ENCODE measurements at places on chromosomes 1 and 21.

GRCh38 chr1:163372576-163372975 is 50.8 kb downstream of the NUF2 start:
- DNase-seq, result no peak

- DNase-seq, result no peak
These were observed 44.3 kb downstream of the C8A start for GRCh38 chr1:56898879-56899278.

DNA sequence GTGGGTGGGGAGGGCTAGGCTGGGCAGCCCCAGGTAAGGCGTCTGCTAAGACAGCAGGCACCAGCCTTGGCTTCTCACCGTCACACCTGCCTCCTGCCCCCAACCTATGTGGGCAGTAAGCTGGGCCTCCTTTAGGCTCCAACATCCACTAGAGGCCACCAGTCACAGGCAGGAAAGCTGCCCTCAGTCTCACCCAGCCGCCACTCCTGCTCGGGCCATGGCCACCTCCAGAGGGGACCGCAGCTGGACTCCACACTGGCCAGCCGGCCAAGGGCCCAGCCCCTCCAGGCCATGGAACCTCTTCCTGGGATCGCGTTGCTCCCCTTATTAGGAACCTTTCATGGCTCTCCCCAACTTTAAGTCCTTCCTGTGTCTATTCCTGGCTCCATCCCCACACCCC is 74.5 kb downstream of the MRPL37 start:
- no peak for DNase-seq

DNA sequence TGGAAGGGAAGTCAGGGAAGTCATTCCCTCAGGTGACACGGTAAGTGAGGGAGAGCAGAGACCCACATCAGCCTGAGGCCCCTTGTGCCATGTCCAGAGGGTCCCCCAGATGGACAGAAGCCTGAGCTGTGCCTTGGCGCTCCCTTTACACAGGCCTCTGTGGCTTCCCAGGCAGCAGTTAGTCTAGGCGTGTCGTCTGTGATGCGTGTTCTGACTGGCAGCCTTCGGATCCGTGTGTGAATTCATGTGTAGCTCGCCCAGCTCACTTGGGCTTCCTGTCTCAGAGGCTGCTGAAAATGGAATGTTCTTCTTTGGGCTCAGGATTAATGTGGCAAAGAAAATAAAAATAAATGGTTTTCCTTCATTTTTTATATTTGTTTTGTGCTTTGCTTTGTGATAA is 28.3 kb downstream of the PRMT2 start:
- DNase-seq, result no peak

DNA sequence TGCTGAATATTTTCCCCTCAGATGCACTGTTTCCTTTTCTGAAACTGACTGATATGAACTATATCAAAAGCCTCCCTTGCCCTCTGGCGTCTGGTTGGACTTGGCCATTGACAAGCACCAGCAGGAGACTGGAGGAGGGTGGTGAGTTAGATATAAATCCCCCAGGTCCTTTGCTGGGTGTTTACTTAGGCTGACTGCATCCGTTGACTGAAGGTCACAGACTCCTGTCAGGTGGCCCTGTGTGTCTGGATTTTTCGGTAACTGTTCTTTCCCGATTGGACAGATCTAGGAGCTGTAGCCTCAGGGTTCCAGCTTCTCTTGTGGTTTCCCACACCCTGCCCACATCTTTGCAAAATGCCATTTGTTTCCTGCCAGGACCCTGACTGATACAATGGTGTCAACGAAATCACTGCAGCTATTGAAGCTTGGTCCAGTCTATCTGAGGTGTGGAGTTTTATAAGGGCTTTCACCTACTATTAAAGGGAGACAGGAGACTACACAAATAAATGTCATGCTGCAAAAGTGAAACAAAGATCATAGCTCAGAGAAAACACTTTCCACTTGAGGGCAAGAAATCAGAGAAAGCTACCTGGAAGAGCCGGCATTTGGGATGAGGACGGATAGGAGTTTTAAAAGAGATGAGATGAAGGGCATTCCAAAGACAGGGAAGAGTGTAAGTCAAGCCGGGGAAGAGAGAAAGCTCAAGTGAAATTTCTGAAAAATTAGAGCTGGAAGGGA is 1.5 kb upstream of the MAGI3 start:
- no peak for DNase-seq

GRCh38 chr1:222522105-222522915 is 25.6 kb downstream of the HHIPL2 start:
- no peak for DNase-seq

- DNase-seq, result no peak
These were observed 184.7 kb downstream of the TOMM20 start for GRCh38 chr1:234943836-234944402.

- no peak for DNase-seq
These were observed 7.0 kb upstream of the TAL1 start for GRCh38 chr1:47238935-47239592.

DNA sequence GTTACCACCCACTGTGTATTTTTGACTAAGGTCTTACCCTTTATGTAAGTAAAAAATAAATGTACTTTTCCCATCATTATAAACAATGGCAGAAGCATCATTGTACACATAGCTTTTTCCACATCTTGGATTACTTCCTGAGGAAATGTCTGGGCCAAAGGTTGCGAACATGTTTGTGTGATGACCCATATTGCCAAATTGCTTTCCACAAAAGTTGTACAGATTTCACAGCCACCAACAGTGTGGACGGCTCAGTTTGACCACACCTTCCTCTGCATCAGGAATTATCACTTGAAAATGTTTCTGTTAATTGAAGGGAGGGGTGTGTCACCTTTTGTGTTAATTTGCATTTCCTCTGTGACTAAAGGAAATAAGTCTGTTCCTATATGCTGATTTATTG is 25.7 kb downstream of the AKNAD1 start:
- DNase-seq, result no peak

DNA sequence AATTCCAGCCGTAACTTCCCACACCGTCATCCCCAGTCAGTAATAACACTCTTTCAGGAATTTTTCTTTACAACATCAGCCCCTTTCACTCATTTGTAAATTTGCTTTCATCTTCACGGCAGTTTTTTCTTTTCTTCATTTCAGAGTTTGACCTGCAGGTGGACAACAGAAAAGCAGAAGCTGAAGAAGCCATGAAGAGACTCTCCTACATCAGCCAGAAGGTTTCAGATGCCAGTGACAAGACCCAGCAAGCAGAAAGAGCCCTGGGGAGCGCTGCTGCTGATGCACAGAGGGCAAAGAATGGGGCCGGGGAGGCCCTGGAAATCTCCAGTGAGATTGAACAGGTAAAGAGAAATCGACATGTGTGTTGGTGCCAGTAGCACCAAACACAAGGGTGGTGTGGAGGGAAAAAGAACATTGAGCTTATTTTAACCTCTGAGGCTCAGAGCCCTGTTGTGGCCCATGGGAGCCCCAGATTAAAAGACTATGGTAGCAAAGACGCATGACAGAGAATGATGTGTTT is 53.2 kb downstream of the LAMC2 start:
- no peak for DNase-seq

- DNase-seq, result no peak
These were observed 764.3 kb upstream of the PRMT6 start for GRCh38 chr1:106292130-106292529.

- no peak for DNase-seq
These were observed 4.2 kb upstream of the CCT8 start for GRCh38 chr21:29077651-29078090.

GRCh38 chr21:39885119-39885848 is 18.0 kb downstream of the PCP4 start:
- no peak for DNase-seq

GRCh38 chr1:39842836-39843235 is 40.5 kb downstream of the TRIT1 start:
- DNase-seq, result no peak

DNA sequence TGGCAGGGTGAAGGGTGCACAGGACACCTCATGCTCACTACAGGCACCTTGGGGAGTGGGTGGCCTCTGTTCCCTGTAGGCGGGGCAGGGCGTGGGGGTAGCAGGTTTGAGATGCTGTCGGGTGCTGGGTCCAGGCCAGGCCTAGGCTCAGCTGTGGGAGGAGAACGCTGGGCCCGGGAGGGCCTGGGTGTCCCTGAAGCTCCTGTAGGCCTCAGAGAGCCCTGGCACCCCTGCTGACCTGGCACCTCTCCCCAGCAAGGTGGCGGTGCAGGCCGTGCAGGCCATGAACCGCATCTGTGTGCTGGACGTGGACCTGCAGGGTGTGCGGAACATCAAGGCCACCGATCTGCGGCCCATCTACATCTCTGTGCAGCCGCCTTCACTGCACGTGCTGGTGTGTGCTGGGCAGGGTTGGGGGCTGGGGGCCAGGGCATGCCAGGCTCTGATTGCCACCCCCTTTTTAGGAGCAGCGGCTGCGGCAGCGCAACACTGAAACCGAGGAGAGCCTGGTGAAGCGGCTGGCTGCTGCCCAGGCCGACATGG is 2.5 kb upstream of the GJC2 start:
- no peak for DNase-seq

GRCh38 chr1:206898089-206898914 is 1.1 kb downstream of the IL24 start:
- DNase-seq, result no peak

DNA sequence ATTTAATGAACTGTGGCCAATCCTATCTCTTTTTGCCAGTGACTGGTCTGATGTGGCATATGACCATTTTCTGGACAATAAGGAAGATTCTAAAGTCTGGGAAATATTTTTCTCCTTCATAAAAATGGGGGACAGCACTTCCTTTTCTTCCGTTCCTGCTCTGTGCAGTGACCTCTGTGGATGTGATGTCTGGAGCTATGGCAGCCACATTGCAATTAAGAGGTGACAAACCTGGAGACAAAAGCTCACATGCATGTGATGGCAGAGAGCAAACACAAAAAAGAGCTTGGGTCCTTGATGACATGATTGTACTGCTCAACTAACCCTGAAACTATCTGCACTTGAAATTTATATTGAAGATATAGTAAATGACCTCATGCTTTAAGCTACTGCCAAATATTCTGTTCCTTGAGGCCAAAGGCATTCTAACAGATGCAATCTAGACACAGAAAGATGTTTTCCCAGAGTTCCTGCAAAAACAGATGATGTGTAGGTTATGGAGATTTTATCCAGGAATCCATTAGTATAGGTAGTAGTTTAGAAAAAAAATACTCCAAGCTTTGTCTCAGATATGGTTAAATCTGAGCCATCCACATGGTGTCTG is 2.2 kb upstream of the MAGI3 start:
- no peak for DNase-seq

- no peak for DNase-seq
These were observed 29.2 kb downstream of the RNU1-1 start for GRCh38 chr1:16484931-16485330.

DNA sequence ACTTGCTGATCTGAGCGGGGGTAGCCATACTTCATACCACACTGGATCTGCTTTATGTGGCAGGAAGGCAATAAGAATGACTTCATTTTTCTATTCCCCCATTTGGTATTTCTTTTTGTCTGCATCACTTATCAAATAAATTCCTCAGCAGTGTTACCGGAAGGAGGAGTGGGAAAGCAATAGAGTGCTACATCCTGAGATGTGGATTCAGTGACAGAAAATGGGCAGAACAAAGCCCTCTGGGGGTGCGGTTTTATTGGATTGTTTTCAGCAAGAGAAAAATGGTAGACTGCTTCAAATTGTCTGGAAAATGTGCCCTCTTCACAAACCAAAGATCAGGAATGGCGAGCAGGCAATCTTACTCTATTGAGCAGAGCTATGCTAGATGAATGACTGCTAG is 751.9 kb upstream of the NEGR1 start:
- DNase-seq, result no peak

- no peak for DNase-seq
These were observed 265 bp downstream of the NRDC start for GRCh38 chr1:51878308-51878615.

DNA sequence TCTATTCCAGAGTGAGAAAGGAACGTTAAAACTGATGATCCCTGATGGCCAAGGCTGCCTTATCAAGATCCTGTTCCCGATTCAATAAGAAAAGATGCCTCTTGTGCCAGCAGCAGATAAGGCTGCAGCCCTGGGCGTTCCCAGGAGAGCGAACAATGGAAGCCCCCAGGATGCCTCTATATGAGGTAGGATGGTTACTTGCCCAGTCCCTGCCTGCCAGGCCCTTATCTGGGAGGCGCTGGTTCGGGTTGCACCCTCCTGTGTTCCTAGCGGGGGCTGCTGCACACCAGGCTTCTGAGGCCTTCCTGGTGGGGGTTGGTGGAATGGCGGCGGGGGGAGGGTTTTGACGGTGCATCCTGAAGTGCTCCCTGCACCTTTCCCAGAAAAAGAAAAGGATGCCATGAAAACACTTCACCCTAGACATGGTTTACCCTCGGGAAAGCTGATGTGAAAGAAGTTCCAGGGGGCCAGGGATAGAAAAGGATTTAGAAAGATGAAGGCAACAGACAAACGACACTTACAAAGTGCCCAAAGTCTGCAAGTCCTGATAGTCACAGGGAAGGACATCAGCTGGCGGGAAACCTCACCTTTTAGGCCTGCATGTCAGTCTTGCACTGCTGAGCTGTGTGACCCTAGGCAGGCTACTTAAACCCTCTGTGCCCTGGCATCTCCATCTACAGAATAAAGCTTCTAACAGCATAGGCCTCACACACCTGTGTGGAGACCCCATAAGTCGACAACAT is 100.3 kb downstream of the KCNJ15 start:
- DNase-seq, result no peak

DNA sequence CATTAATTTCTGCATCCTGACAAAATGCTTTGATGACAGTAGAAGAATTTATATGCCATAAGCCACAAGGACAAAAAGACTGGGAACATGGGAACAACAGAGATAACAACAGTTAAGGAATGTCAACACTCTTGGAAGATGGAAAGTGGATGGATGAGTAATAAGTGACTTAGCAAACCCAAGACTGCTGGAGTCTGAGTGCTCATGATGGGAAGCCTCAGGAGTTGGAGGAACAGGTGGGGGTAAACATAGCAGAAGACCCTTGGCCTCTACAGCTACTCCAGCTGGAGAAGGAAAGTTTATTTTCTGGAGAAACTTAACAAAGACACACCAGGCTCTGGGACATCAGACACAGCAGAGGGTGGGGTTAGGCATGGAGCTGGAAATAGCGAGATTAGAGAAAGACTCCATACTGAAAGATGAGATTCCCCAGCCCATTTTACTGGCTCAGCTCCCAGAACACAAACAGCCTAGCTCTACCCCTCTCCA is 13.6 kb downstream of the G0S2 start:
- DNase-seq, result no peak

- no peak for DNase-seq
These were observed 1020.2 kb downstream of the TTLL7 start for GRCh38 chr1:82978461-82979324.

DNA sequence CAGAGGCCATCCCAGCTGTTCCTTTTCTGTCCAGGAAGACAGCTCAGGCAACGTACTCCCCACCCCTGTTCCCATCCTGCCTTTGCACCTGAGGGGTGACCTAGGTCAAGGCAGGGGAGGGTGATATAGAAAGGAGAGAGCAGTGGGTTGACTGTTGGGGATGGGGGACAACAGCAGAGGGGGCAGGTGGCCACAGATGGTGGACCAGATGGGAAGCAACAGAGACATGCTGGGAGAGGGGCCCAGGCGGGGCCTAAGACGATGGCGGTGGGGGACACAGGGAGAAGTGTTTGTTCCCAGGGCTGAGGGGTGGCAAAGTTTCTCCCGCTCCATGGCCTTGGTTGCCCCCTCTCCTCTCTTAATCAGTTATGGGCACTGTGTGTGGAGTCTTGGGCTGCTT is 6.3 kb downstream of the CELSR2 start:
- DNase-seq, result no peak
